RKO (cell line): ENCODE measurements at places on chromosomes 5 and 9.

DNA sequence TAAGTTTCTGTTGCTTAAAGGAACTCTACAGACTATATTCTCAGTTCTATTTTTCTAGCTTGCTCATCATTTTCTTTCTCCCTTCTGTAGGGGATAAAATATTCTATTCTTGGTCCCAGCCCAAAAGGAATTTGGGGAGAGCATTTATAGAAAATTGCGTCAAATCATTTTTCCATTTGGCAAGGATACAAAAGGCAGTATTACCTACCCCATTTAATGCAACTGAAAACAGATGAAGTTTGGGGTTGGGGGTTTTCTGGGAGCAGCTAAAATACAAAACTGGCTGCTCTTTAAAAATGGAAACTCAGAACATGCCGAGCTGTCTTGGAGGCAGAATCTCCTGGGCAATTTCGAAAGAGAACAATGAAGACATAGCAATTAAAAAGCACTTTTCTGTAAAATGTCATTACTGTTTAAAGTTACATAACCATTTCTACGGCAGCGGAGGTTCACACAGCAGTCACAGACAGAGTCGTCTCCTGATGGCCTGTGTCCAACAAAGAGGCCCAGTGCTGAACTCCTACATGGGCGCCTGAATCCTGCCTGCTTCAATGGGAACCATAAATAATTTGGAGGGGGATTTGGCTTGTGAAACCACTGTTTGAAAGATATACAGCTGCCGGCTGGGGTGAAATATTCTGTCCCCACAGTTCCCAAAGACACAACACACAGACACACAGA is 152.4 kb downstream of the BRINP1 start:
- DNase-seq: no peak

- no peak for DNase-seq
Measured at GRCh38 chr5:146620669-146621051, 104.7 kb upstream of the GPR151 start.

GRCh38 chr5:85549836-85550599 is 1067.7 kb upstream of the COX7C start:
- DNase-seq: no peak

DNA sequence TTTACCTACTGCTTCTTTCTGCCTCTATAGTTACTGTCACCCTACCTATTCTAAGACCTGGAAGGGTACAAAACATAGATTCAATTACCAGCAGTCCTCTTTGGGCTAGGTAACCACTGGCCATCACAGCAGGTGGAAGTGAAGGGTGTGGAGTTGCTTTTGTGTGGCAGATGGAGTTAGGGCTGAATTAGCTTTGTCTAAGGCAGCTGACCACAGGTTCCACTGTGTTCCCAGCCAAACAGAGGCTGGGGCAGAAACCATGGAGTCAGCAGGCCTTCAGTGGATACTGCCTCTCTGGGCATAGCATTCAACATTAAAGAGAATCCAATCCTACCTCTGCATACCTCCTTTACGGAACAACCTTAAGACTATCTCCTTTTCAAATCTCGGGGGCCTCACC is 254.2 kb downstream of the RFX3 start:
- DNase-seq: no peak

GRCh38 chr5:139199321-139199720 is 1.2 kb upstream of the SIL1 start:
- DNase-seq: no peak
